ENCODE measurements at places on chromosomes 7 and 10.

DNA sequence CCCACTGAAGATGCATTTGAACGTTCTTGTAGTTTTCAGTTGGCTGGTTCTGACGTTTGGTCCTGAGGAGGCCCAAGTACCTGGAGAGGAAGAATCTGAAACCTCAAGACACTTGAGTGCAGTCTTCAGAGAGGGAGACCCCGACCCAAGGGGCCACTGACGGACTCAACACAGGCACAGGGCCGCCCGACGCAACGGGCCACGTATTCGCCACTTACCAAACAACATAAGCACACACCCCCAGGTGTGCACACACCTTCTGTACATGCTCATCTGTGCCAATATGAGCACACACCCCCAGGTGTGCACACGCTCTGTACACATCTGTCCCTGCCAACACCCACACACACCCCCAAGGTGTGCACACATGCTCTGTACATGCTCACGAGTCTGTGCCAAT lies 68.5 kb downstream of the DIP2C start:
- DNase-seq = no peak

GRCh38 chr7:155922067-155922816 lies 110.0 kb upstream of the SHH start:
- DNase-seq = no peak

DNA sequence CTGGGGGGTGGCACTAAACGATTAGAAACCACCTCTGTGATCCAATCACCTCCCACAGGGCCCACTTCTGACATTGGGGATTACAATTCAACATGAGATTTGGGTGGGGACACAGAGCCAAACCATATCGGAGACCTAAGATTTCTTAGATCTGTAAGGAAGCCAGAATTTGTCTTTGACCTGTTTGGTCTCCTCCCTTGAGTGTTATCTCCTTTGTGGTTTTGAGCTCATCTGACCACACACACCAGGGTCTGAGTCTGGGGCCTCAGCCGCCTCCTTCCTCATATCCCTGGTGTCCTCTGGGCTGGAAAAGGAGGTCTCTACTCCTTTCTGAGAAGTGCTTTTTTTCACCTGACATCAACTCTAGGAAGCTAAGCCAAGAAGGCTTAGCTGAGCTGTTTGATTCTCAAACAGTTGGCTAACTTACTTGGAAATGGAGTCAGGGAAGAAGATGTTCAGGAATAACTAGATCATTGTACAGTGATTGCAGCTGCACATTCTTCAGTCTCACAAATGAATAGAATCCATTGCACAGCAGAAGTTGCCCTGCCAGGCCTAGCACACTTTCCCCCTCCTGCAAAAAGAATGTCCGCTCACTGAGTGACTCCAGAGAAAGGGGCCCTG lies 167.4 kb downstream of the ARHGAP21 start:
- DNase-seq = no peak

DNA sequence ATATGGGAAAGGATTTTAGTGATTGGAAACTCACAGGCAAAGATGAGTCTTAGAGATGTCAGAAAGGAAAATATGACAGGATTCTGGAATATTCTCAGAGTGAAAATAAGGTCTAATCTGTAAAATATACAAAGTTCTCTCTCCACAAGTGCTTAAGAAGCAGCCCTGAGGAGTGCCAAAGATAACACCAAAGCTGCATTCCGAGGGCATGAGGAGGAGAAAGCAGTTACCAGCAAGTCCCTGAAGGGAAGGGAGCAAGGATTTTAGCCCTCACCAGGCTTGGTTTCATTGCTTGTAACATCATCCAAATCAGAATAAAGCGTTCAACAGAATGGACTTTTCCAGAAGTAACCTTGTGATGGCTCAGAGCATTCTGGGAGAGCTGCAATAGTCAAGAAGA lies 31.4 kb upstream of the DLX6 start:
- no peak for DNase-seq

GRCh38 chr10:78053211-78053868 lies 19.7 kb downstream of the RPS24 start:
- no peak for DNase-seq

DNA sequence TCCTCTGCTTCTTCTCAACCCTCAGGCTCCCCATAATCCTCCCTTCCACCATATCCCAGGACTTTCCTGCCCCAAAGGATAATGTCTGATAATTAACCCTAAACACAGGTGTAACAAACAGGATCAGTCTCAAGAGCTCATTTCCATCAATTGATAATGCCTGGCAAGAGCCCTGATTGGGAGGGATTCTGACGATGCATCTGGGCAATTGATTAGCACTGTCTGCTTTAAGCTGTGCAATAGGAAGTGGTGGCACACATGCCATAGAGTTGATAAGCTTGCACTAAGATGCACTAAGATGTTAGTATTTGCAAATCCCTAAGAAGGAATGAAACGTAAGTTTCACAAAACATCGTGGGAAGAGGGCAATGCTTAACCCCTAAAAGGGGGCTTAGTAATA lies 27.4 kb upstream of the EGR2 start:
- DNase-seq = no peak

GRCh38 chr7:121084748-121085336 lies 96.3 kb downstream of the CPED1 start:
- no peak for DNase-seq

GRCh38 chr10:101467286-101467770 lies 113.4 kb downstream of the BTRC start:
- peak; percentile 87 for DNase-seq

DNA sequence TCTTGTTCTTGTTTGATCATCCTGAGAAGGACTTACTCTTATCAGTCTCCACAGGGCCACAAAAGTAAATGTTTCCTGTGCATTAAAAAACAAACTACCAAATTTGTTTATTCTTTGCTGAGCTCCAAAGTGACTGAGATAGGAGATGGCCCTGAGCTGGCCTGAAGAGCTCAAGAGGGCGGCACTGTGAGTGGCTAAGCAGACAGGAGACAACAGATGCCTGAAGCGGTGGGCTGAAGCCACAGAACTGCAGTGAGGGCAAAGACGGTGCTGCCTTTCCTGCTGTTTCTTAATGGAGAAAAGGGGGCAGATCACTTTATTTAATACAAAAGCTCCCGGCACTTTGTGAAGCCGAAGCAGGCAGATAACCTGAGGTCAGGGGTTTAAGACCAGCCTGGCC lies 379.6 kb downstream of the ARL4A start:
- no peak for DNase-seq

- no peak for DNase-seq
Observed at GRCh38 chr10:10780746-10781145, 236.9 kb upstream of the CELF2 start.

DNA sequence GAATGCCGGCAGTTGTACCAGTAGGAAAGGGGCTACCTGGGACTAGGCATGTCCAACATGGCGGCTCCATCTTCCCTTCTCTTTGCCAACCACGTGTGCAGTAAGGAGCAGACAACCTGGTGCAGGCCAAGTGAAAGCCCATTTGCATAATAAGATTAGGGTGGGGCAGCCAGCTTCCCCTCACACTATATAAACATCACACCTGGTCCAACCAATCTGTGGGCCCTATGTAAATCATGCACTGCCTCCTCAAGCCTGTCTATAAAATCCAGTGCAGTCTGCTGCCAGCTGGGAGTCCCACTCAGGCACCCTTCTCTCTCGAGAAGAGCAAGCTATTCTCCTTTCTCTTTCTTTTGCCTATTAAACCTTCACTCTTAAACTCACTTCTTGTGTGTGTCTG lies 429.3 kb downstream of the CALN1 start:
- DNase-seq = peak; percentile 53

- DNase-seq = no peak
Observed at GRCh38 chr7:1670894-1671593, 967 bp downstream of the ELFN1 start.

DNA sequence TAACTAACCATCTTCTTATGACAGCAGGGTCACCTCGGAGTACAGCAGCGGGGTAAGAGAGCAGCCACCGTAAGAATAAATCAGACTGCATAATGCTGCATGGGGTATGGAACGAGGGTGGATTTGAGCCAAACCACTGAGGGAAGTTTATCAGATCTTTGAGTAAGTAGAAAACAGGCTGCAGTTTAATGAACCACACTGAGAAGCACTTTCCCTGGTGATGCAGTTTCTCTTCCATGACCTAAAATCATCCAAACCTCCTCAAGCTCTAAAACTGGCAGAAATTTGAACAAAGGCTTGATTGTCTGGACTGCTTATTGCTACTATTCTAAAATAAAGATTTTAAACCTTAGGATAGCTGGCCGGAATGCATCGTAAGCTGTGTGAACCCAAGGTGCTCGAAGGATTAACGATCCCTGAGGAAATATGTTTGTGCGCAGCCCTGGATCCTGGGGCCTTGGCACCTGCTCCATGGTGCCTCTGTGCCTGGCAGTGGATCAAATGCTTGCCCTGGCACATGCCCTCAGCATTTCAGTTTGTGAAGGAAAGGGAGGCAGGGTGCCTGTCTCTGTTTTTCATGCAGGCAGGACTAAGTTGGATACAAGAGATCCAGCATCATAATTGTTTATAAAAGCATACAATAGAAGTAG lies 322.7 kb downstream of the LHFPL3 start:
- no peak for DNase-seq

DNA sequence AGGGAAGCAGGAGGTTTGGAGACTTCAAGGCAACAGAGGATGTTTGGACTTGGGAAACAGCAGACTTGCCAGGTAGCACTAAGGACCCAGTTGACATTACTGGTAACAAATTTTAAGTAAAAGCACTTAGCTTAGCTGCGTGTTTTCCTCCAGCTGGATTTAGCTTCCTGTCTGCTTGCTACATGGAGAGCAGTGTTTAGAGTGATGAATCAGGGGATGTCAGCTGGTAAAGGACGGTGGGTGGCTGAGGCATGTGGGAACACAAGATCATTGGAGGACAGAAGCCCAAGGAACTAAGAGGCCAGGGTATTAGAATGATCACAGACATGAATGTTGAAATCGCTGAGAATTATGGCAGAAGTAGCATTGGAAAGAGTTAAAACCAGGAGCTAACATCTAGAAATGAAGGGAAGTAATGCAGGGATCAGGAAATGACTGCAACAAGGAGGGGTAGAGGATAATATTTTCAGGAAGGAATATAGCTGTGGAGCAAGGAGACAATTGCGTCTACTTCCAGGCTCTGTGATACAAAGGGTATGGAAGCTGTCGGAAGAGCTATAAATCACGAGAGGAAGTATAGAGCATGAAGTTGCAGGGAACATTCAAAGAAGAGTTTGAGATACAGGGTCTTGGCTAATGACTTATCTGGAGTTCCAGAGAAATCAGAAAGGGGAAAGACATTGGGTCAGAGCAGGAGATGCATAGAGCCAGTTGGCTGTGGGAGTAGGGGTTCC lies 34.4 kb downstream of the CALD1 start:
- DNase-seq = no peak

- no peak for DNase-seq
Observed at GRCh38 chr10:120457431-120458172, 575 bp downstream of the PLPP4 start.

- DNase-seq = peak; percentile 8
Observed at GRCh38 chr10:77428691-77429395, 208.8 kb downstream of the KCNMA1 start.

DNA sequence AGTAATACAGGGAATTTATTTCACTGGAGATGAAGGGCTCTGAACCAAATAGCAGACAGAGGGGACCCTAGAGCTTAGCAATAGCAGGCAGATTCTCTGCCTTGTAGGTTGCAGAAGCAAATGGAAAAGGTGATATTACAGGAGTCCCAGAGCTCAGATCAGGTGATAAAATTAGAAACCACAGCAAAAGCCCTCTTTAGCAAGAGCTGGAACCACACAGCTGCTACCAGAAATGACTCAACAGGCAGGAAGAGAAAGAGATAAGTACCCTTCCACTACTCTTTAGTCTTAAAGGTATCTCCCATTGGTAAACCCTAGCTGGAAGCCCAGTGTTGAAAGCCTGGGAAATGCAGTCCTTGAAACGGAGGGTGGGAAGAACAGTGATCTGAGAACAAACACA lies 535.6 kb upstream of the GHITM start:
- DNase-seq = no peak

DNA sequence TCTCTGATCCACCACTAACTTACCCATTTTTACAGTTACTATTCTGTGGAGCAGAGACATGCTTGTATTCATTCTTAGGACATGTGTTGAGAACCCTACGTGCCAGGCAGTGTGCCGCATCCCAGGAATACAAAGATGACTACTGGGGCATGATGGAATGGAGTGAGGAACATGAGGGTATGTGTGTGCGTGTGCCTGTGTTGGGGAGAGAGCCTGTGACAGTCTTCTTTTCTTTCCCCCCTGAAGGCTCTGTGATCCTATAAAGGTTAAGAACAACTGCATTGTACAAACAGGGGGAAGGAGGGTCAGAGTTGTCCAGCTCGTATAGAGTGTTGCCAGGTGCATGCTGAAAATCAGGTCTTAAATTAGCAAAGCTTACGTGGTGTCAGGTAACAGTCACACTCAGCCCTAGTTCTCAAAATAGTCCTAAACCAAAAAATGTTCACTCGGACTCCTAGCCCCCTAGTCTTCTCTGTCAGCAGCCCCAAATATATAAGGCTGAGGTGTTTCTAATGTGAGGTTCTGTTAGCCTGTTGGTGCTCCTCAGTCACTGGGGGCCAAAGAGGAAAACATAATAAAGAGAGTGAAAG lies 161.9 kb downstream of the CELF2 start:
- DNase-seq = peak; percentile 35

- DNase-seq = no peak
Observed at GRCh38 chr7:922334-923107, 32.0 kb downstream of the ADAP1 start.

GRCh38 chr10:54799506-54799905 lies 1.5 kb downstream of the PCDH15 start:
- DNase-seq = no peak

DNA sequence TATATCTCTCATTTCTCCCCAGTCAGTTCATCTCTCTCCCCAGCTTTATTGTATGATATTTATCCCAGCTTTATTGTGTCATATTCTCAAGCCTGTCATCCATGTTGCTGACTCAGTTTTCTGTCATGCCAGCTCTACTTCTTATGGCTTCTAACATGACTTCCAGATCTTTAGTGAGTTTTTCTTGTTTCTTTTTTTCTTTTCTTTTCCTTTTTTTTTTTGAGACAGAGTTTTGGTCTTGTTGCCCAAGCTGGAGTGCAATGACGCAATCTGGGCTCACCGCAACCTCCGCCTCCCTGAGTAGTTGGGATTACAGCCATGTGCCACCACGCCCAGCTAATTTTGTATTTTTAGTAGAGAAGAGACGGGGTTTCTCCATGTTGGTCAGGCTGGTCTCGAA lies 28.7 kb upstream of the CALU start:
- DNase-seq = no peak

- DNase-seq = no peak
Observed at GRCh38 chr10:43981232-43981631, 332.6 kb upstream of the ZNF32 start.

DNA sequence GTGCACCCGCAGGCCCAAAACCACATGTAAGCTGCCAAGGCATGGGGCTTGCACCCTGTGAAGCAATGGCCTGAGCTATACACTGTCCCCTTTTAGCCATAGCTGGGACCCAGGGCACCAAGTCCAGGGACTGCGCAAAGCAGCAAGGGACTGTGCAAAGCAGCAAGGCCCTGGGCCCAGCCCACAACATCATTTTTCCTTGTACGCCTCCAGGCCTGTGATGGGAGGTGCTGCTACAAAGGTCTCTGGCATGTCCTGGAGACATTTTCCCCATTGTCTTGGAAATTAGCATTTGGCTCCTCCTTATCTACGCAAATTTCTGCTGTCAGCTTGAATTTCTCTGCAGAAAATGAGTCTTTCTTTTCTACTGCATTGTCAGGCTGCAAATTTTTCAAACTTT lies 24.8 kb downstream of the ARHGAP19 start:
- no peak for DNase-seq
